Thyroid gland (tissue), 4 donors: ENCODE measurements at places on chromosomes 13 and 19. TPM values are rescaled to one million over a fixed set of nuclear protein-coding genes. Genes with fewer than 3 reads are reported as not detected.

The RNF17 gene
- not detected for total RNA-seq

The VRK3 gene
- total RNA-seq: 34.7 TPM

The CPT1C gene
- total RNA-seq: 2.6 TPM

The CAMSAP3 gene
- total RNA-seq: 14.3 TPM

DNA sequence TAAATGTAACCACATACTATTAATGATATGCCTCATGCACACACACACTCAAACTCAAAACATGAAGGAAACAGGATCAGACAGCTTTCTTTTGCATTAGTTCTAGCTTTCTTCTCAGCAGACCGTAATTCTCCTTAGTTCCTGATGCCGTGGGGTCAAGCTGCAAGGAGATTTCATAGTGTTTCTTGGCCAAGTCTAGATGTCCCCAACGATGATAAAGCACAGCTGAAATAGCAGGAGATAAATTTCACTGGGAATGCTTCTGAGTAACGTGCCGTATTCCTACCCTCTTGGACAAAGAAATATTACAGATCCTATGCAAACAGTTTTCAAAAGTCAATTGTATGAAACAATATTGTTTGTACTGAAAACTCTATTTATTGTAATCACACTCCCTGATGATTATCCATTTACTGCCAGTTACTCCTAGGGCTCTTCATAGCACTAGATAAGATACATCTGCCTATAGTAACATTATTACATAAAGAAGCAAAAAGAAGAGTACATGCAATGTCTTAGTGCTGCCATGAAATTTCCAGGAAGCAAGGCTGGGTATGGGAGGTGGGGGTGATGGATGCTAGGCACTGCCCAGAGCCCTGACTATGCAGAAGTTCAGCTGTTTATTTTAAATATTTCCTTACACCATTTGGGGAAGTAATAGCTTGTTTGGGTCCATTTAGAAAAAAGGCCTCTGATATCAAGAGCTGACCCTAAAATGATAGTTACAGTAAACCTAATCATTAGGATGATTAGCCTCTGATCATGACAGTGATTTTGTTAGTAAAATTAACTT is 16.5 kb upstream of the GGACT start:
- H3K4me3 ChIP-seq: no peak overlapping the region
- no peaks in the 10 kb centered on the region for H3K27me3 ChIP-seq
- no peak overlapping the region for H3K27ac ChIP-seq
- H3K36me3 ChIP-seq: no peaks in the 10 kb centered on the region
- H3K4me1 ChIP-seq: peaks cover 3% of the 10 kb centered on the region

- DNase-seq: peak; percentile 29
- H3K4me1 ChIP-seq: peaks cover 15% of the 10 kb centered on the region
- H3K27ac ChIP-seq: no peak overlapping the region
- peaks cover 32% of the 10 kb centered on the region for H3K27me3 ChIP-seq
These were observed 37.3 kb downstream of the SOX1 start for GRCh38 chr13:112103961-112104880.

GRCh38 chr19:4375164-4376027 is 25.0 kb downstream of the SH3GL1 start:
- peak overlapping the region; percentile 91 for H3K27ac ChIP-seq
- peaks cover 72% of the 10 kb centered on the region for H3K4me1 ChIP-seq
- DNase-seq: peak; percentile 84
- H3K4me3 ChIP-seq: no peak overlapping the region
- H3K27me3 ChIP-seq: no peaks in the 10 kb centered on the region

- no peak overlapping the region for H3K27ac ChIP-seq
- no peaks in the 10 kb centered on the region for H3K27me3 ChIP-seq
- no peak for DNase-seq
- peaks cover 12% of the 10 kb centered on the region for H3K4me1 ChIP-seq
These were observed 2.7 kb upstream of the MEX3D start for GRCh38 chr19:1570836-1571235.

DNA sequence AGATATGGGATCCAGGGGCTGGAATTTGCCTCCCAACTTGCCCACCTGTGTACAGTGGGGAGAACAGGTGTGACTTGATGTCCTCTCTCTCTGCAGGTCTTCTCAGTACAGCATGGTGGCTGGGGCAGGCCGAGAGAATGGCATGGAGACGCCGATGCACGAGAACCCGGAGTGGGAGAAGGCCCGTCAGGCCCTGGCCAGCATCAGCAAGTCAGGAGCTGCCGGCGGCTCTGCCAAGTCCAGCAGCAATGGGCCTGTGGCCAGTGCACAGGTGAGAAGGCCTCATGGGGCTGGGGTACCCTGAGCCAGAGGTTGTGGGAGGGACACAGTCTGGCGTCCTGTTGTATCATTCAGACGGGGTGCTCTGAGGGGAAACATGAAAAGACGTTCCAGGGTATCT is 3.0 kb downstream of the LENG8 start:
- peaks cover 19% of the 10 kb centered on the region for H3K4me1 ChIP-seq
- no peaks in the 10 kb centered on the region for H3K27me3 ChIP-seq
- no peak overlapping the region for H3K27ac ChIP-seq
- peaks cover 58% of the 10 kb centered on the region for H3K36me3 ChIP-seq
- DNase-seq: no peak

- H3K27me3 ChIP-seq: no peaks in the 10 kb centered on the region
- H3K27ac ChIP-seq: no peak overlapping the region
- H3K4me3 ChIP-seq: no peak overlapping the region
- no peaks in the 10 kb centered on the region for H3K36me3 ChIP-seq
- DNase-seq: no peak
These were observed 26.9 kb upstream of the TUBGCP3 start for GRCh38 chr13:112614835-112615234.

- peaks cover 10% of the 10 kb centered on the region for H3K4me1 ChIP-seq
- H3K36me3 ChIP-seq: no peaks in the 10 kb centered on the region
- no peak overlapping the region for H3K4me3 ChIP-seq
- H3K27ac ChIP-seq: no peak overlapping the region
- DNase-seq: no peak
- no peaks in the 10 kb centered on the region for H3K27me3 ChIP-seq
These were observed 20.3 kb downstream of the LGALS16 start for GRCh38 chr19:39676004-39676403.

- H3K36me3 ChIP-seq: no peaks in the 10 kb centered on the region
- H3K27ac ChIP-seq: no peak overlapping the region
- no peak for DNase-seq
These were observed 3.5 kb upstream of the STK24 start for GRCh38 chr13:98580420-98580819.

DNA sequence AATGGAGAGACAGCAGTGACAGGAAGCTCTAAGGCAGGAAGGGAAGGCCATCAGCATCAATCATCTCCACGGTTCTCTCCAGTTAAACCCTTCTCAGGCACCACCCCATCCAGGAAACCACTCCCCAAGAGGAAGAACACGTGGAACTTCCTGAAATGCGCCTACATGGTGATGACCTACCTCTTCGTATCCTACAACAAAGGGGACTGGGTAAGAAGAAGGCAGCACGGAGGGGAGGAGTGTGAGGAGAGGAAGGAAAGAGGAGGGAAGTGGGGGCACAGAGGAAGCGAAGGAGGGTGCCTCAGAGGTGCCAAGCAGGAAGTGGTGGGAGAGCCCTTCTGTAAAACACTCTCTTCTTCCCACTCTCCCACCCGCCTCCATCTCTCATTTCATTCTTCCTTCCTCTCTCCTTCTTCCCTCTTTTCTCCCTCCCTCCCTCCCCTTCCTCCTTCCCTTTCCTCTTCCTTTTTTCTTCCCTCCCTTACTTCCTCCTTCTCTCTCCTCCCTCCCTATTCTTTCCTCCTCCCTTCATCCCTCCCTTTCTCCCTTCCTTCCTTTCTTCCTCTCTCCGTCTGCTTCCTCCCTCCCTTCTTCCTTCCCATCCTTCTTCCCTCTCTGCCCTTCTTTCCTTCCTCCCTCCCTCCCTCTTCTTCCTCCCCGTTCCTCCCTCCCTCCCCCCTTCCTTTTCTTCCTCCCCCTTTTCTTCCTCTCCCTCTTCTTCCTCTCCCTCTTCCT is 12.6 kb downstream of the ZSCAN5A start:
- H3K27ac ChIP-seq: no peak overlapping the region
- H3K4me3 ChIP-seq: no peak overlapping the region
- H3K27me3 ChIP-seq: no peaks in the 10 kb centered on the region
- H3K36me3 ChIP-seq: peaks cover 3% of the 10 kb centered on the region

GRCh38 chr19:51158474-51159129 is 16.5 kb downstream of the SIGLEC7 start:
- H3K4me1 ChIP-seq: no peaks in the 10 kb centered on the region
- H3K27ac ChIP-seq: no peak overlapping the region
- H3K27me3 ChIP-seq: no peaks in the 10 kb centered on the region
- peak; percentile 47 for DNase-seq
- H3K36me3 ChIP-seq: no peaks in the 10 kb centered on the region

GRCh38 chr13:88384542-88384941 is 713.4 kb downstream of the SLITRK5 start:
- DNase-seq: no peak
- no peak overlapping the region for H3K27ac ChIP-seq
- H3K4me1 ChIP-seq: no peaks in the 10 kb centered on the region

DNA sequence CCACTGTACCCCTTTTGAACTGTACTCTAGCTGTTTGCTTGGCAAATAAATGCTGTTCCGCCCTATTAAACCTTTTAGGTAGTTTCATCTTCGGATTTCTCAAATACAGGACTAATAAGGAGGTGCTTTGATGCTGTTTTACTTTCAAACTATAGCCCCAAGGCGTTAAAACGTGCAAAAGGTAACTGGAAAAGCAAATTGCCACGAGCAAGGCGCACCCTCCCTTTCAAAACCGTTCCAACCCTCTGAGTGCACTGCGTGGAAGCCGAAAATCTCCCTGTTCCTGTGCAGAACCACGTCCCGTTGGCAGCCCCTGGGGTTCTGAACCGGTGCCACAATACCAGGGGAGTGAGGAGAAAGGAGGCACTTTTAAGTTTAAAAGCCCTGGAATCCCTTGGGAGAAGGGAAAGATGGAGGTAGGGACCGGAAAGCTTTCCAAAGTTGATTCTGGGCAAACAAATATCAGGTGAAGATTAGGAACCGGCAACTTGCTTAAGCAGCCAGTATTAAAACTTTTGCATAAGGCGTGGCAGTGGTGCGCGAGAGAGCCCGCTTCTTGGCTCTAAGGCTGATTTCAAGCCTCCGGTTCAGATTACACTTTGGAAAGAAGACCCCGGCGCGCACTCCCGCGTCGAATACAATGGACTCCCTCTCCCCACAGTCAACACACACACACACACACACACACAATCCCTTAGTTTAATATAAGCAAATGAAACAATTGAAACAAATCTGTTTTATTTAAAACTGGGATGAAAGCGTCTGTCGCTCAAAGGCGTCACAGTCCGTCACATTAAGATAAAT is 9.5 kb downstream of the POU4F1 start:
- H3K27me3 ChIP-seq: peaks cover 69% of the 10 kb centered on the region
- no peaks in the 10 kb centered on the region for H3K36me3 ChIP-seq
- H3K4me3 ChIP-seq: no peak overlapping the region
- no peak for DNase-seq
- no peak overlapping the region for H3K27ac ChIP-seq

DNA sequence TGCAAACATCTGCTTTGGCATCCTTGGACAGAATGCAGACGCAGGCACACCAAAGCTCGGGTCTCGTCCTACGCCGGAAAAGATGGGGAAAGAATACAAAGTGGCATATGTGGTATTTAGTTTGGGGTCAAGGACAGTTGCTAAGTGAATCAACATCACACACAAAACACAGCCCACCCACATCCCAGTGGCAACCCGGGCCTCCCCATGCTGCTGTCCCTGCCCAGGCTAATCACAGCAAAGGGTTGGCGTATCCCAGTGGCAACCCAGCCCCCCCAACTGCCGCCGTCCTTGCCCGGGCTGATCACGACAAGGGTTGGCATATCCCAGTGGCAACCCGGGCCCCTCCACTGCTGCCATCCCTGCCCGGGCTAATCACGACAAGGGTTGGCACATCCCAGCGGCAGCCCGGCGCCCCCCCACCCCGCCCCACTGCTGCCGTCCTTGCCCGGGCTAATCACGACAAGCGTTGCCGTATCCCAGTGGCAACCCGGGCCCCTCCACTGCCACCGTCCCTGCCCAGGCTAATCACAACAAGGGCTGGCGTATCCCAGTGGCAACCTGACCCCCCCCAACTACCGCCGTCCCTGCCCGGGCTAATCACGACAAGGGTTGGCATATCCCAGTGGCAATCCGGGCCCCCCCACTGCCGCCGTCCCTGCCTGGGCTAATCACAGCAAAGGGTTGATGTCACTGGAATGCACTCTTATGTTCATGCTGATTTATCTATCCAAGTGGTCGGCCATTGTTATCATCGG is 167.8 kb upstream of the SOX1 start:
- no peaks in the 10 kb centered on the region for H3K36me3 ChIP-seq
- H3K27me3 ChIP-seq: no peaks in the 10 kb centered on the region
- no peak overlapping the region for H3K27ac ChIP-seq
- no peaks in the 10 kb centered on the region for H3K4me1 ChIP-seq

GRCh38 chr19:39705578-39706188 is 1.4 kb downstream of the LGALS14 start:
- H3K4me3 ChIP-seq: no peak overlapping the region
- no peak overlapping the region for H3K27ac ChIP-seq
- H3K4me1 ChIP-seq: no peaks in the 10 kb centered on the region
- H3K27me3 ChIP-seq: peaks cover 4% of the 10 kb centered on the region
- no peak for DNase-seq

GRCh38 chr13:21435231-21435630 is 23.9 kb downstream of the ZDHHC20 start:
- no peaks in the 10 kb centered on the region for H3K27me3 ChIP-seq
- H3K4me3 ChIP-seq: no peak overlapping the region
- no peaks in the 10 kb centered on the region for H3K36me3 ChIP-seq
- DNase-seq: no peak
